ENCODE measurements at places on chromosomes 11 and 22.

GRCh38 chr22:19275513-19275912 is 16.0 kb downstream of the CLTCL1 start:
- DNase-seq, result no peak

DNA sequence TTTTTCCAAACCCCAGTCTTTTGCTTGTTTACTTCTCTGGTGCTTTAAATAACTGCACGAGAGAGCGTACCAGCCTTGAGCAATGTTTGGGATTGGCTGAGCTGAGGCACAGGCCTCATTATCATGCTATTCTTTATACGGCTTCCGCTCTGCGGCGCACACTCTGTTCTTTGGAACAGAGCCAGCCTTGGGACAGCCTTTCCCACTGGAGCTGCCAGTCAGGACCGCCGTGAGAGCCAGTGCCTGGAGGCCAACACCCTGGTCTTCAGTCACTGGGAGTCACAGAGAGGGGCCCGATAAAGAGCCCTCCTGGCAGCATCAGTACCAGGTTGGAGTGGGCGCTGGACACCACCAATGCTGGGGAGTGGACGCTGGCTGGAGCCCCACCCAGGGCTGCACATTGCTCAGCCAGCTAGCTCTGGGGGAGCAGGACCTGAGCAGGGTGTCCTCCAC is 125.6 kb downstream of the BCR start:
- no peak for DNase-seq

DNA sequence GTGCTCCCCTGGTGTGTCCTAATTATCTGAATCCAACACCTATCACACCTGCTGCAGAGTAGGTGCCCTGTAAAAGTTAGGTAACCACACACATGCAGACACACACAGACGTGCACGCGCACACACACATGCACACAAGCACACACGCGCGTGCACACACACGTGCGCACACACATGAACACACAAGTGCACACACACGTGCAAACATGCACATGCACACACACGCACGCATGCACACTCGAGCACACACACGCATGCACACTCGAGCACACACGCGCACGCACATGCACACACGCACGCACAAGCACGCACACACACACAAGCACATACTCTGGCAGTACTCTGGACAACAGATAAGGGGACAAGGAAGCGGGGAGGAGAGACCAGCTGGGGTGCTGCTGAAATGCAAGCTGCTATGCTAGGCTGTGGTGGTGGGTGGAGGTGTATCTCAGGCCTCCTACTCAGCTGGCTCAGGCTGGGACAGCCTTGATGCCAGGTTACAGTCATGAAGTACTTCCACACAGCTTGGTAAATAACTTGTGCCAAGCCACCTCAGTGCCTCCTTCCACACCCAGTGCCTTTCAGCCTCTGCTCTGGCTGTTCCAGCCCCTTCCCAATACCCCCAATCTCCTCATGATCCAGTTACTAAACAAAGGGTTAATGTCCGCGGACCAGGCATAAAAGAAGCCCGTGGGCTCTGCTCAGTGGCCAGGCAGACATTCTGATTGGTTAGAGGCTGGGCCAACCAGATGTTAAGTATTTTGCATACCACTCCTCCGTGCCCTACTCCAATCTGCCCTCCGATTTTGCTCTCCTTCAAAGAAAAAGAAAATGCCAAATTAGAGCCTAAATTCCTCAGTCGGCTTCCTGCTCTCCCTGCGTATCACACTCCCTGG is 374.1 kb downstream of the TENM4 start:
- no peak for DNase-seq

DNA sequence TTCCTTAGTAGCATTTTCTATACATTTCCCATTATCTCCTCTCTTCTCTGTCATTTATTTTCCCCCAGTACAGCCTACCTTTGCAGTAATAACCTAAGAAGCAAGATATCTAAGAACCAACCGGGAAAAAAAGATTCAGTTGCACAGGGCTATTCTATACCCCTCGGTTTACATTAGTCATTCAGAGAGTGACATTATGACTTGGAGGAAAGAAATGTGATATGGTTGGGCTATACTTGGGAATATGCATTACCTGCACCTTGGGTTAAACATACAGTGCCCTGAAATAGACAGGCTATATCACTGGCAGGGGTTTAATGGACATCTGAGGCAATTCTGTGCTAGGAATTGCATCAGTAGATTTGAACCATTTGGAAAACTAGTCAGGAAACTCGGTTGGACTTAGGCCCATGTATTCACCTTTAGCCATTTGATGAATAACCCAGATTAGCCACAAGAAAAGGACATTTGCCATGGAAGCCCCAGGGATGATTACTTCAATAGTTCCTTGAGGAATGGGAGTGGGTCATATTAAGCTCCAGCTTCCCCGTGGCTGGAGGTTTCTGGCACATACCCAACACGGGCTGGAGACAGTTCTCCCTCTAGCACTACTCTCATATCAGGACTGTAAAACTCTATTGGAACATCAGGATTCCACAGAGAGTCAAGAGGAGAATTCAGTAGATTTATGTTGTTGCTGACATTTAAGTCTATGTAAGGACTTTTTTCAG is 973.2 kb downstream of the NTM start:
- no peak for DNase-seq

DNA sequence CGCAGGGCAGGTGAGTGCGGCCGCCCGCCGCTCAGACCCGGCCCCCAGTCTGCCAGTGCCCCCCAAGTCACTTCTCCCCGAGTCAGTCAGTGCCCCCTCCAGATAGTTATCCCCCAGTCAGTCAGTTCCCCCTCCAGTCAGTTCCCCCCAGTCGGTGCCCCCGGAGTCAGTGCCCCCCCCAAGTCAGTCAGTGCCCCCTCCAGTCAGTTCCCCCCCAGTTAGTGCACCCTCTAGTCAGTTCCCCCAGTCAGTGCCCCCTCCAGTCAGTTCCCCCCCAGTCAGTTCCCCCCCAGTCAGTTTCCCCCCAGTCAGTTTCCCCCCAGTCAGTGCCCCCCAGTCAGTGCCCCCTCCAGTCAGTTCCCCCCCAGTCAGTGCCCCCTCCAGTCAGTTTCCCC is 411 bp downstream of the PPP6R2 start:
- DNase-seq, result peak; percentile 44
